Activated CD4-positive, alpha-beta T cell treated with anti-CD3 and anti-CD28 coated beads, Interleukin-2, amount 50 U/mL, for 4 hours (primary cell): ENCODE measurements at places on chromosomes 2 and 18.

DNA sequence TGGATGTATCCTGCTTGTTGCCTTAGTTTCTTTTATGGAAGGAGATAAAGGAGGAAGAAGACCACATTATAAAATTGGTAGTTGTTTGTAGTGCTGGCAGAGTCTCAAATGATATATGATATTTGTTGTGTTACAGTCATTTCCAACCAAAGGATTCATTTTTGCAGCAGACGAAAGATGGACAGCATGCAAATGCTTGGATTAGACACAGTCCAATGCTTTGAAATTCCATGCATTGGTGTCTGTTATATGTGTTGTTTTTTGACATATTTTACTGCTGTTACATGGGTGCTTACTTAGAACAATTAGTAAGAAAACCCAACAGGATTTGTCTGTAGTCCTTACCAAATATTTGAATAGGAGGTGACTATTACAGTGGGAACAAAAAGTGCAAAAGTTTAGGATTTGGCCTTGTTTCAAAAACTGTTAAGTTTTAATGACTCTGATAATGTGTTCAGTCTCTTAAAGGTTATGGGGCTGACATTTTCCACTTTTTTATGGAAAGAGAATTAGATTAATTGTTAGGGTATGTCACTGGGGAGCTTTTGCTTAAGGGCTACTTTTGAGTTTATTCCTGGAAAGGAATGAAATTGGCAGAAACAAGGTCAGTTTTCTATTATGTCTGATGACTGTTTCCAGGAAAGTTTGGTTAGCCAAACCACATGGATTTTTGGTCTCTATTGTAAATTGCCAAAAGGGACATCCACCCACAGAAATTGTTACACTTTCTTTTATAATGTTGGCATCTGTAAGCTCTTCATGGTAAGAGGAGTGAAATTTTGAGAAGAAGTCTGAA, 229.4 kb upstream of the MMADHC start:
- DNase-seq = no peak

- no peak for DNase-seq
Observed at GRCh38 chr2:127047054-127047453, 59.9 kb downstream of the BIN1 start.

GRCh38 chr2:236971919-236972381, 113.7 kb upstream of the COPS8 start:
- no peak for DNase-seq

- DNase-seq = no peak
Observed at GRCh38 chr2:191220671-191221070, 24.5 kb upstream of the MYO1B start.

DNA sequence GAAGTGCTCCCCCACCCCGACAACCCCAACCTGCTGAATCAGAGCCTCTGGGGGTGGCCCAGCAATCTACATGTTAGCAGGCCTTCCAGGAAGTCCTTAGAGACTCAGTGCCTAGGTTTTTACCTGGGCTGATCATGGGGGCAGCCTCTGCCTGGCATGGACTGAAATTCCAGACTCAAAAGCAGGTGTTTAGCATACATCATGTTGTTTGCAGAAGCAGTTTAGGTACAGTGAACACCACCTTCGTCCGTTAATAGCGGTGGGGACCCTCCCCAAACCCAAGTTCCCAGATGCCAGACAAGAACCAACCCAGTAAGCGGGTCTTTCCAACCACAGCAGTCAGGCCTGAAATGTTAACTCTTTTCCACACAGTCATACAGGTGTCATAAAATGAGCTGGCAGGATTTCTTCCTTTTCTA, 26.4 kb upstream of the GALR1 start:
- DNase-seq = peak; percentile 16

- DNase-seq = no peak
Observed at GRCh38 chr2:18149660-18150246, 271.3 kb downstream of the KCNS3 start.

GRCh38 chr2:127897531-127898211, 11.9 kb upstream of the AMMECR1L start:
- no peak for DNase-seq

DNA sequence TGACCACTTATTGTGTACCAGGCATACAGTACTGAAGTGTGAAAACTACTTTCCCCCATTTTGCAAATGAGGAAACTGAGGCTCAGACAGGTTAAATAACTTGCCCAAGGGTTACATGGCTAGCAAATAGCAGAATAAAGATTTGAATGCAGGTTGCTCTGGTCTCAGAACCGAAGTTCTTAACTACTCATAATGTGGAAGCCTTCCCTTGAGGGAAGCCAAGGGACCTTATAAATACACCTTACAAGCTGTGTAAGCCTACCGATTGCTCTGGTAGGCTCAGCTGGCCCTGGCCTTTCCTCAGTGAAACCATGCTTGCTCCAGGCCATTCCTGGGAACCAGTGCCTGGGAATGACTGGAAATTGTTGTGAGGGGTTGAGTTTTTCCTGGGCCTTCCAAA, 114.6 kb upstream of the CDCA7 start:
- no peak for DNase-seq

GRCh38 chr2:173869244-173870229, 95.6 kb downstream of the SP3 start:
- DNase-seq = no peak

GRCh38 chr2:159710601-159711180, 1.6 kb upstream of the MARCHF7 start:
- no peak for DNase-seq

- no peak for DNase-seq
Observed at GRCh38 chr2:74205113-74205512, 6.7 kb downstream of the MTHFD2 start.

DNA sequence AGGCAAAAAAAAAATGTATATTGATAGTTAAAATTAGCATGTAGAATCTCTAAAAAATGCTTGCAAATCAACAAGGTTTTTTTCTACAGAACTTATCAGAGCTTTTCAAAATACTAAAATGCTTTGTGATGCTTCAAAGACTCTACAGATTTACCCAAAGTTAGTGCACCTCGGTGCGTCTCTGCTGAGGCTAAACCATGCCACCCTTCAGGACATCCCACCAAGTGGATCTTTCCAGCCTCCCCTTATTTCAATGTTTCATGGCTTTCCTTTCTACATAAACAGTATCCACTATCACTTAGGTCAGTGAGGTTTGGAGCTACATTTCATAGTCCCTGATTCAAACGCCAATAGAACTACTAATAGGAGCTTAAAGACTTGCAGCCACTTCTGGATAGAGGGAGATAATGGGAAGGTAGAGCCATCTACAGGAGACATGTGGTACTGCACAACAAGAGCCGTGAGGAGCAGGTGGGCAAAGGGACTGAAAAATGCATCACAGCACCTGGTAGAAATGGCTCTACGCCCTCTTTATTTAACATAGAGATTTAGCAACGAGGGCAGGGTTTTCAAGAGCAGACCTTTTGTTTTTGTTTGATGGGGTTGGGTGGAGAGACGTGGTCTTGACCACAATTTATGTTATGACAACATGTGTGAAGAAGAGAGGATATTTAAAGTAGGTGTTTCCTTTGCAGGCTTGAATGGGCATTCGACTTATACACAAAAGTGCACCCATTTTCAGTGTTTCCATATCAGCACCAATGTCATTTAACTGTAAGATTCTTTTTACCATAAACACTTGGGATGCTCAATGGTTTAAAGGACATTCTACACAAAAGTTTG, 56.1 kb upstream of the SLC35G4 start:
- DNase-seq = no peak

DNA sequence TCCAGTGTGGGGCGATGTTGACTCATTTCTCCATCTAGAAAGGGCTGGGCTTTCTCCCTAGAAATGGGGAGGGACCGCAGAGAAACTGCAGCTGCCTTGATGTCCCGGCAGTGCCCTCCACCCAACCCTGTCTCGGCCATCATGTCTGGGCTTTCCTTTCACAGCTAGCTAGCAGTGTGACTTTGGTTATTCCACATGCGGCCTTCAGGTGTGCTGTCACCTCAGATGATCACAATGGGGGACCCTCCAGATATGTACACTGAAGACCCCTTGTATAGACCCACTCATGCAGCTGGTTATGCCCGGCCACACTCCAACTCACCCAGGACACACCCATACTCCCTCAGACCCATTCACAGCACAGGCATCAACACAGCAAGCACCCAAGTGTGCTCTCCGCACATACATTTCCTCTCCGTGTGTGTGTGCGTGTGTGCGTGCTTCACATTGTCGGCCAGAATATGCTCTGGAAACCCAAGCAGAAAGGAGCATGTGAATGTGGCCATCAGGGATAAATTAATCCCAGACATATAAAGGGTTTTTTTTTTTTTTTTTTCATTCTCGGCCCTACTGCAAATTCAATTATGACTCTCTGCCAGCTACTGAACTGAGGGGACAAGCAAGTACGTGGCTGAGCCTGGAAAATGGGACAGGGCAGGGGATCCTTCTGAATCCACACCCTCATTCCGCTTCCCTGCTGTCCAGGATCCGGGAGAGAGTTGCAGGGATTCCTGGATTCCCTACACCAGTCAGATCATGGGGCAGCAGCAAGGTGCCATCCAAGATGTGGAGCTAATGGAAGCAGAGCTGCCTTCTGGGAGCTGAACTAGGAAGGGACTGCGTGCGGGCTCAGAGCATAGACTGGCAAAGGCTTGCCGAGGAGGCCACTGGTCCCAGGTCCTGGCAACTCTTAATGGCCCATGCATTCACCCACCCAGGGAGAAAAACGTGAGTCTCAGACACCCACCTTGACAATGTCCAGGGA, 240.2 kb downstream of the DYSF start:
- no peak for DNase-seq

DNA sequence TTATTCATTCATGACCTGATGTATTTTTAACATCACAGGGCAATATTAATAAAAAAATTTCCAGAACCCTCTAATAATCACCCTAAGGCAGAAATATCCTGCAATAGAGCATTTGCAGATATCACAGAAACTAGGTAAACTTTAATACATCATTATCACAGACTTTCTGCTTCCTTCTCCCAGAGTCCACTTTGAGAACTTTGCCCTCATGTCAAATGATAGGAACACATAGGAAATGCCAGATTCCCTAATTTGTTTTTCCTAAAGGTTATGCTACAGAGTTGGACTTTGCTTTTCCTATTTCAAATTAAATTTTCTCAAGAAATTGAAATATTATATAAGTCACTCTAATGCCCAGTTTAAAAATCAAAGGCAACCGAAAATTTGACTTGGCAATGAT, 352.8 kb upstream of the LRP1B start:
- no peak for DNase-seq

GRCh38 chr2:114218383-114218782, 224.1 kb upstream of the DPP10 start:
- no peak for DNase-seq

GRCh38 chr2:218367415-218368149, 10.9 kb downstream of the CATIP start:
- peak; percentile 44 for DNase-seq

DNA sequence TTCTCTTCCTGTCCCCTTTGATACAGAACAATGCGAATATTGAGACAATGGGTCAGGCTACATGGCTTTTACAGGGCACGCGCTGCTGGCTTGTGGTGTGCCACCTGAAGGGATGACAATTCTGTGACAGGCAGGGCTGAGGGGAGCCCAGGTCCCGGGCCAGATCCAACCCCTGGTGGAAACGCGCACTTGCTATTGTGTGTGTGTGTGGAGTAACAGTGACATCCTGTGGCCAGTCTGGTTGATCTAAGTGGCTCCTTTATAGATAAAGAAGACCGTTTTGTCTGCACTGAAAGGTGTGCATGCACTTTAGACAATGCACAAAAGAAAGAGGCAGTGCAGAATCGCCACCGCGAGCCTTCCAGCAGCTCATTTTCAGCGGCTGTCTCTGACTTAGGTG, 273.6 kb downstream of the HRH4 start:
- DNase-seq = no peak

GRCh38 chr2:233928594-233929351, 11.6 kb downstream of the TRPM8 start:
- no peak for DNase-seq

GRCh38 chr2:74253971-74254310, 55.5 kb downstream of the MTHFD2 start:
- no peak for DNase-seq

- DNase-seq = no peak
Observed at GRCh38 chr2:120509991-120510735, 164.2 kb downstream of the INHBB start.

DNA sequence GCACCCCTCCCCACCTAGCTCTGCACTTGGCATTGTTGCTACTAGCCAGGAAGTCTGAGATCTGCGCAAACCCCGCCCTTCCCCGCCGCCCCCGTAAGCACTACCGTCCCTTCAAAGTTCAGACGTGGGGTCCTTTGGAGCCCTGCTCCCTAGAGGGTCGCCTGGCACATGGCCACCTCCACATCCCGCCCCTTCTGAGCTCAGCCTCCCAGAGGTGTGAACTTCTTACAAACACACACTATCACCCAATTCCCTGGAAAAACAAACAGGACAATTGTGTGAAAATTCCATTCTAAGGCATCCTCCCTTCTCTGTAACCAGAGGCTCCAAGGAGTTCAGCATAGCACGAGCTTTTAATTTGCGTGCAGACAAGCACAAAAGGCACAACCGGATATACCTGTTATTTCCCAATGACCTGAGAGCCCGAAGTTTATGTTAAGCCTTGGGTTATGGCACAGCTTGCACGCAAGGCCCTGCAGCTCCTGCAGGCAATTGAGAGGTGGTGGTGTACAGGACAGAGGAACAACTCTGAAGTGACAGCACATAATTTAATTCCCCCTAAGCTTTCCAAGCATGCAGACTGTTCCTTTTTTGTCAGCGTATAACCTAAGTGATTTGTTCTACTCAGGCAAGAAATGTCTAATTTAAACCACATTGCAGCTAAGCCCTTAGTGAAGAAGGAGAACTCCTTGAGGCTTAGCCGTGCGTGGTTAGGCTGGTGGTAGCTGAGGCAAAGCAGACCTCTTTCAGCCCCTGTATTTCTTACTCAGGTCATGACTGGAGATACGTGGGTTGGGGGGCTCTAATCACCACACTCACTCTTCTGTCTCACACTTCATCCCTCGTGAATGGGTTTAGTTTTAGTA, 20.3 kb upstream of the CYP1B1 start:
- DNase-seq = no peak

- DNase-seq = no peak
Observed at GRCh38 chr2:88265352-88266303, 95.5 kb downstream of the THNSL2 start.
